Kidney (tissue), 22 donors: ENCODE measurements at places on chromosomes 4 and X. TPM values are rescaled to one million over a fixed set of nuclear protein-coding genes. Genes with fewer than 3 reads are reported as not detected.

- H3K27me3 ChIP-seq: no peaks in the 10 kb centered on the region
- no peak overlapping the region for H3K27ac ChIP-seq
- no peak overlapping the region for H3K4me3 ChIP-seq
- H3K36me3 ChIP-seq: no peaks in the 10 kb centered on the region
- DNase-seq: no peak
Observed at GRCh38 chr4:169583563-169583962, 28.8 kb downstream of the NEK1 start.

The SNCA gene
- 8.4 TPM for total RNA-seq

- H3K36me3 ChIP-seq: no peaks in the 10 kb centered on the region
- no peaks in the 10 kb centered on the region for H3K27me3 ChIP-seq
- no peaks in the 10 kb centered on the region for H3K4me1 ChIP-seq
- no peak overlapping the region for H3K4me3 ChIP-seq
- DNase-seq: peak; percentile 36
- H3K27ac ChIP-seq: no peak overlapping the region
Observed at GRCh38 chr4:67327245-67328017, 217.9 kb downstream of the CENPC start.

The IL21 gene
- not detected for total RNA-seq

The MSX1 gene
- total RNA-seq: 2.3 TPM

The UGT2A1 gene
- total RNA-seq: not detected

The NUDT9 gene
- 30.4 TPM for total RNA-seq

DNA sequence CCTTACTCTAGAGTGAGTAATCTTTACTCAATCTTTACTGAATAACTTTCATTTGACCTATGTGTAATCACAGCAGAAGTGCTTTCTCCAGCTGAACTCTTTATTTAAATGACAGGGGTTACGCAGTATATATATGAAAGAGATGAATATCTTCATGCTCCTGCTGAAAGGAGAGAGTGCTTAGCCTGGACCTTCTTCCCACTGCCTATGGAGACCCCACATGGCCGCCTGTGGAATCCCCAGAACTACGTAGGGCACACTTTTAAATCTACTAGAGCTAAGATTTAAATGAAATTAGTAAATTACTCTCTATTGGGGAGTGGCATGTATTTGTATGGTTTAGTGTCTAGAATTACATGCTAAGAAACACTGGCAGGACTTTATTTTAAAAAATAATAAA lies 391.2 kb downstream of the ANKRD50 start:
- H3K4me1 ChIP-seq: no peaks in the 10 kb centered on the region
- peak; percentile 29 for DNase-seq
- H3K4me3 ChIP-seq: no peak overlapping the region

- no peak for DNase-seq
- H3K4me1 ChIP-seq: no peaks in the 10 kb centered on the region
- H3K27ac ChIP-seq: no peak overlapping the region
- no peaks in the 10 kb centered on the region for H3K36me3 ChIP-seq
- H3K27me3 ChIP-seq: no peaks in the 10 kb centered on the region
- no peak overlapping the region for H3K4me3 ChIP-seq
Observed at GRCh38 chrX:77431227-77431626, 16.0 kb upstream of the FGF16 start.

DNA sequence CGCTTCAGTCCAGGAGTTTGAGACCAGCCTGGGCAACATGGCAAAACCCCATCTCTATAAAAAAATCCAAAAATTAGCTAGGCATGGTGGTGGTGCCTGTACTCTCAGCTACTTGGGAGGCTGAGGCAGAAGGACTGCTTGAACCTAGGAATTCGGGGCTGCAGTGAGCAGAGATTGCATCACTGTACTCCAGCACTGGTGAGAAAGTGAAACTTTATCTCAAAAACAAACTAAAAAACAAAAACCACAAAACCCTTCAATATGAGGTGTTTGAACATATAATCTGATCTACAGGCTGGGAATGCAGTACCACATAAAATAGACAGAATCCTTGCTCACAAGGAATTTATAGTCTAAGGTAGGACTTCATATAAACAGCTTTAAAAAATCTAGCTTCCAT lies 103.9 kb downstream of the PDS5A start:
- H3K27ac ChIP-seq: no peak overlapping the region
- H3K4me1 ChIP-seq: no peaks in the 10 kb centered on the region
- no peak overlapping the region for H3K4me3 ChIP-seq
- H3K36me3 ChIP-seq: peaks cover 6% of the 10 kb centered on the region
- no peaks in the 10 kb centered on the region for H3K27me3 ChIP-seq
- no peak for DNase-seq

- H3K36me3 ChIP-seq: no peaks in the 10 kb centered on the region
- no peaks in the 10 kb centered on the region for H3K27me3 ChIP-seq
- H3K4me3 ChIP-seq: no peak overlapping the region
- no peak overlapping the region for H3K27ac ChIP-seq
- H3K4me1 ChIP-seq: no peaks in the 10 kb centered on the region
Observed at GRCh38 chr4:148431401-148431800, 10.8 kb downstream of the NR3C2 start.

DNA sequence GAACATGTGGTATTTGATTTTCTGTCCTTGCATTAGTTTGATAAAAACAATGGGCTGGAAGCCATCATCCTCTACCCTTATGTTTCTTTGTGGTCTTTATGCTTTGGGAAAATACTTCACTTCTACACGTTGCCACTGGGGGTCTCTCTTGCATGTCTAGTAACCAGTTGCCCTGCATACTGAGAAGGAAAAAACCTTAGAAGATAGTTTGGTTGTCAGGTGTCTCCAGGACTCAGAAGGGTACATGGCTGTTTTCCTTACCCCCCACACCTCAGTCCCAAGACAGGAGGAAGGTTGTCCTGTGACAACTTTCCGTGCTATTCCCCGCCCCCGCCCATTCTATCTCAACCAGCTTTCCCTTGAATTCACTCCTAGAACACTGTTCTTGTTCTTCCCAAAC lies 62.1 kb upstream of the LANCL3 start:
- H3K4me3 ChIP-seq: no peak overlapping the region
- no peaks in the 10 kb centered on the region for H3K4me1 ChIP-seq
- no peaks in the 10 kb centered on the region for H3K36me3 ChIP-seq
- peak; percentile 17 for DNase-seq
- no peak overlapping the region for H3K27ac ChIP-seq
- H3K27me3 ChIP-seq: no peaks in the 10 kb centered on the region

The MFAP3L gene
- total RNA-seq: 35.1 TPM

- no peaks in the 10 kb centered on the region for H3K36me3 ChIP-seq
- peaks cover 2% of the 10 kb centered on the region for H3K4me1 ChIP-seq
- peak overlapping the region; percentile 91 for H3K27ac ChIP-seq
Observed at GRCh38 chr4:70704931-70705182, 16.5 kb downstream of the UTP3 start.

- no peak overlapping the region for H3K27ac ChIP-seq
- H3K36me3 ChIP-seq: no peaks in the 10 kb centered on the region
- no peaks in the 10 kb centered on the region for H3K27me3 ChIP-seq
- H3K4me1 ChIP-seq: no peaks in the 10 kb centered on the region
Observed at GRCh38 chr4:174111422-174111821, 172.0 kb downstream of the FBXO8 start.

The FMR1NB gene
- not detected for total RNA-seq

GRCh38 chr4:120158046-120158445 lies 91.4 kb upstream of the MAD2L1 start:
- no peak overlapping the region for H3K27ac ChIP-seq
- H3K27me3 ChIP-seq: no peaks in the 10 kb centered on the region
- H3K4me3 ChIP-seq: no peak overlapping the region
- H3K36me3 ChIP-seq: no peaks in the 10 kb centered on the region

The RAB9B gene
- 1.1 TPM for total RNA-seq

DNA sequence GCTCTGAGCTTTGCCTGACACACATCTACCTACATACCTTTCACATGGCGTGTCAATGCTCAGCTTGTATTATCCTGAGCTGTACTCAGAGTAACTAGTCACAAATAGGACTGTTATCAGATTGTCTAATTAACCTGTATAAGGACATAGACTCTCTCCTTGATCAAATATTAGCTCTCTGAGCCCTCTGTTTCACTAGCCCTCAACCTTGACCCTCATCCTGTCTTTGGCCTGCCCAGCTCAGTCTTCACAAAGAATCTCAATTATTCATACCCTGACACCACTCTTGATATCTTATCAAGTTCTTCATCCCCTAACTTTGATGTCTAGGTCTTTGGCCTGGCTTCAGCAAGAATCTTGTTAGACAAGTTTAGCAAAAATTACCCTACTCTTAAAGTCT lies 320.7 kb upstream of the PCDH7 start:
- no peak overlapping the region for H3K4me3 ChIP-seq
- DNase-seq: no peak
- H3K4me1 ChIP-seq: no peaks in the 10 kb centered on the region
- no peaks in the 10 kb centered on the region for H3K36me3 ChIP-seq
- H3K27me3 ChIP-seq: no peaks in the 10 kb centered on the region
- H3K27ac ChIP-seq: no peak overlapping the region

The DLG3 gene
- total RNA-seq: 38.3 TPM

- no peaks in the 10 kb centered on the region for H3K27me3 ChIP-seq
- H3K4me3 ChIP-seq: no peak overlapping the region
- no peak overlapping the region for H3K27ac ChIP-seq
- no peaks in the 10 kb centered on the region for H3K36me3 ChIP-seq
- DNase-seq: no peak
Observed at GRCh38 chr4:100876546-100876945, 358.7 kb upstream of the EMCN start.

The ITIH6 gene
- not detected for total RNA-seq

DNA sequence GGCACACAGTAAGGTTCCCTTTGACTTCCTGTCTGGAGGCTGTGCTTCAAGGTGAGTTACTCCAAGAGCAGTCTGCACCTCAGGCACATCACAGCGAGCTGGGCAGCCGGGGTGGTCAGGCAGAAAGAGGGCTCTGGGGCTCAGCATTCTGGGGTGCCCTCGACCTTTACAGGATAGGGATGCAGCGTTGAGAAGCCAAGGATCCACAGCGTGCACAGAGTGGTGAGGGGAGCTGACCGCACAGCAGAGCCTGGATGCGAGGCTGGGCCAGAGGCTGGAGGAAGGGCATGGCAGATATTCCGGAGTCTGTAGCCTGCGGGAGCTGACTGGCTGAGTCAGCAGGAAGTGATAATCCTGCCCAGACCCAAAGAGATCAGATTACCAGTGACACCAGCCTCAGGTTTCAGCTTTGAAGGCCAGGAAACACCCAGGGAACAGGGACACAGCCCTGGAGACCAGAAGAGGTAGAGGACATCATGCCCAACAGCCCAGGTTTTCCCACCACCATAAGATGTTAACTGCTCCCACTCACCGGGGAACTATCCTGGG lies 38.4 kb upstream of the PDLIM3 start:
- no peak overlapping the region for H3K4me3 ChIP-seq
- no peaks in the 10 kb centered on the region for H3K36me3 ChIP-seq
- H3K27me3 ChIP-seq: no peaks in the 10 kb centered on the region
- H3K27ac ChIP-seq: no peak overlapping the region

DNA sequence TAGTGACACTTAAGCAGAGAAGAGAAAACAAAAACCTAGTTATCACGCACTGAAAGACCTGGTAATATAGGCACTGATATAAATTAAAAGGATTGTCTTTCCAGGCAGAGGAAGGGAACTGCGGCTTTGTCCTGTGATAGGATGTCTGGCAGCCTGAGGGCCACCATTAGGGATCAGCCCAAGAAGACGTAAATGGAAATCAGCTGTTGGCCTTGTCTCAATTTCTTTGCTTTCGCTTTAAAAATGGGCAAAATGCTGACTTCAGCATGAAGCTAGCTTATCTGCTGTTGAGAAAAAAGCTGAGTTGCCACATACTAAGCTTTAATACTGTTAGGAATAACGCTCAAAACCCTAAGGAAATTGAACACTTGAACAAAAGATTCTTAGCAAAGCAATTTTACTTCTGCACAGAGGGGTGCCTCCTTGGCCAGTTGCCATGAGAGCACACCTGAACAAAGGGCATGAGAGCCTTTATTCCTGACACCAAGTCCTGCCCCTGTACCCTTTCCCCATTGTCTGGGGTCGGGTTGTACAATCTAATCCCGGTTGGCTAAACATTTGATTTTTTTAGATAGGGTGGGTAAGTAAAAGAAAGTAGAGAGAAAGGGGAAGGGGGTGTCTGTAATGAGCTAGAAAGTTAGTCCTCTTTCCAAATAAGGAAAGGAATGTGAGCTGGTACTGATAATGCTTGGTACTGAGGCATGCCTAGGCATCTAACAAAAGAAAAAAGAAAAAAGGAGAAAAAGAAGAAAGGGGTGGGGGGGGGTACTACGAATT lies 85.1 kb upstream of the UCP1 start:
- H3K27me3 ChIP-seq: no peaks in the 10 kb centered on the region
- H3K36me3 ChIP-seq: peaks cover 12% of the 10 kb centered on the region
- H3K4me3 ChIP-seq: peak overlapping the region; percentile 23
- no peak overlapping the region for H3K27ac ChIP-seq
- DNase-seq: peak; percentile 40

DNA sequence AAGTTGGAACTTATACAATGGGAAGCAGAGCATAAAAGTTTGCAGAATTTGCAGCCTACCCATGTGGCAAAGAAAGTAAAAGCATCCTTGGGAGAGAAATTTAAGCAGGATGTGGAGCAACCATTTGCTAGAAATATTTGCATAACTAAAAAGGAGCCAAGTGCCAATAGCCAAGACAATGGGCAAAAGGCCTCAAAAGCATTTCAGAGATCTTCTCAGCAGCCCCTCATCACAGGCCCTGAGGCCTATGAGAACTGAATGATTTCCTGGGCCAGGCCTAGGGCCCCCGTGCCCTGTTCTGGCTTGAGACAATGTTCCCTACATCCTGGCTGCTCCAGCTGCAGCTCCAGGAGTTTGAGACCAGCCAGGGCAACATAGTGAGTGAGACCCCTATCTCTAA lies 25.3 kb upstream of the RAB28 start:
- no peaks in the 10 kb centered on the region for H3K4me1 ChIP-seq
- no peak overlapping the region for H3K27ac ChIP-seq
- peaks cover 2% of the 10 kb centered on the region for H3K27me3 ChIP-seq
- H3K36me3 ChIP-seq: no peaks in the 10 kb centered on the region

The ZNF157 gene
- 0.57 TPM for total RNA-seq
